ENCODE measurements at places on chromosomes 16 and 17.

DNA sequence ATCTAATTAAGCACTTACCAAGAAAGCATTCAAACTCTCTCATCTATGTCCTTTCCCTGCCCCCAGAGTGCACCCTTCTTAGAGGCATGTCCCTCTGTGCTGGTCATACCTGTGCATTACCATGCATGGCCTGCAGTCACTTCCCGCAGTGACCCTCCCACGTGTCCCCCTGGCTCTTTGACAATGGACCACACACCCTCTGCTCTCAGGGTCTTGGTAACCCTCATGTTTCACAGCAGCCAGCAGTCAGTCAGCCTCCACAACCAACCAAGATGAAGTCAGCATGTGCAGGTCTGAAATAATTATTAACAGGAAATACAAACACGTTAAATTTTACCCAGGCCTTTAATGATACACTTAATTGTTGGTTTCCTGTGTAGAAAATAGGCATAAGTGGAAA, 10.1 kb downstream of the KRT33A start:
- no peak for DNase-seq

GRCh38 chr17:32763855-32764439, 113.0 kb downstream of the MYO1D start:
- no peak for DNase-seq

DNA sequence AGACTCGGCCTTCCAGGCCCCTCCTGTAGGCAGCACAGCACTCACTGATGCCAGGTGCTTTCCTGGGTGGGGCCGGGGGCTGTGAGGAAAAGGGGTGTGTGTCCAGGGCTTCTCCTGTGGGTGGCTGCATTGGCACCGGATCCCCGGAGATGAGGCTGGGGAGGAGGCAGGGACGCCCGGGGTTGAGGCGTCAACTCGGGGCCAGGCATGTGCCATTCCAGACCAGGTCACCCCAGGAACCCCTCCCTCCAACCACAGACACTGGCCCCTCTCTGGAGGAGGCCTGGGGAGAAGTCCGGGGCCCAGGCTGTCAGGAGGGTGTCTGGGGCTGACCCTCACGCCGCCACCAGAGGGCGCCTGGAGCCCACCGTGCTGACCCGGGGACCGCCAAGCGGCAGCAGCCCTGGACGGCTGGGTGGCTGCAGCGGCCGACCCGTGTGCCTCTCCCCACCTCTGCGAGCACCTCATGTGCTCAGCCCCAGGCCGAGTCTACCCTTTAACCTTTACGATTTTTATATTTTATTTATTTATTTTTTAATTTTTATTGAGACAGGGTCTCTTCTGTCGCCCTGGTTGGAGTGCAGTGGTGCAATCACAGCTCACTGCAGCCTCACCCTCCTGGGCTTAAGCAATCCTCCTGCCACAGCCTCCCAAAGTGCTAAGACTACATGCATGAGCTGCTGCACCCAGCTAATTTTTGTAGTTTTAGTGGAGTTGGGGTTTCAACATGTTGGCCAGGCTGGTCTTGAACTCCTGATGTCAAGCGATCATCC, 3.2 kb upstream of the METRN start:
- peak; percentile 73 for DNase-seq

DNA sequence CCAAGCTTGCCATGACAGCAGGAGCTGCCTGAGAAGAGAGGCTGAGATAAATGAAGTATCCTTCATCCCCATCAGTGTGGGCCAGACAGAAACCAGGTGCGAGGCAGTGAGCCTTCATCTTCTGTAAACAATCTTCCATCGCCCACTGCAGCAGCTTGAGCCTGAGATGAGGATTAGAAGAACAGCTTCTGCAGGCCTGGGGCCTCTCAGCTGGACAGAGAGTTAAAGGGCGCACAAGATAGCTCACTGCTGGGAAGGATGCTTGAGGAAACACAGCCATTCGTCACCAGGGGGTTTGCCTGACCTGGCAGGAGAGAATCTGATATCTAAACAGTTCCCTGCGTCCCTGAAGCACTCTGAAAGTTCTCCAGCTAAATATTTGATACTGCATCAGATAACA, 27.1 kb downstream of the HOXB1 start:
- no peak for DNase-seq

DNA sequence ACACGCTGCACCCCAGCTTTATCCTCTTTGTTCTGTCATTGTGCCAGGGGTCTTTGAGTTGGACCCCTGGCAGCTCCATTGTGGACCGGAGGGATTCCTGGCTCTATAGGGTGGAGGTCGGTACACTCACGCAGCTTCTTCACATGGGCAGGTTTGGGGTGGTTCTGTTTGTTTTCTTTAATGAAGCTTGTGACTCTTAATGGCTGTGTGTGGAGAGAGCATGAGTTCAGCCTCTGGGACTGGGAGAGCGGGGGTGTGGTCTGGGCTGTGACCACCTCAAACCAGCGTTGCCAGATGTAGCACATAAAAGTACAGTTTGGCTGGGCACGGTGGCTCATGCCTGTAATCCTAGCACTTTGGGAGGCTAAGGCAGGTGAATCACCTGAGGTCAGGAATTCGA, 21.2 kb upstream of the NAGLU start:
- DNase-seq = no peak
